Left lobe of liver (tissue), 2 donors: ENCODE measurements at places on chromosomes 13 and 19. TPM values are rescaled to one million over a fixed set of nuclear protein-coding genes. Genes with fewer than 3 reads are reported as not detected.
A peak's percentile ranks its signal among the peaks of the same experiment; 100 is the strongest.

GRCh38 chr13:105052711-105053110 lies 1482.8 kb downstream of the EFNB2 start:
- no peak for DNase-seq

ZNF763 gene
- total RNA-seq, result 0.25 TPM

DNA sequence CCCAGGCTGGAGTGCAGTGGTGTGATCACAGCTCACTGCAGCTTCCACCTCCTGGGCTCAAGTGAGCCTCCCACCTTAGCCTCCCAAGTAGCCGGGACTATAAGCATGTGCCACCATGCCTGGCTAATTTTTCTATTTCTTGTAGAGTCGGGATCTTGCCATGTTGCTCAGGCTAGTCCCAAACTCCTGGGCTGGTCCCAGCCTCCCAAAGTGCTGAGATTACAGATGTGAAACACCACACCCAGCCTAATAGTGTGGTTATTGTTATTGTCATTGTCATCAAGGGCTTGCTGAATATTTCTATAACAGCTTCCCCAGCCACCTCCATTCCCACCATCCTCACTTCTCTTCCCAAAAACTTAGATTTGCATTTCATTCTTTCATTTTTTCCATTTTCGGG lies 2.8 kb downstream of the OR2Z1 start:
- DNase-seq, result no peak

DNA sequence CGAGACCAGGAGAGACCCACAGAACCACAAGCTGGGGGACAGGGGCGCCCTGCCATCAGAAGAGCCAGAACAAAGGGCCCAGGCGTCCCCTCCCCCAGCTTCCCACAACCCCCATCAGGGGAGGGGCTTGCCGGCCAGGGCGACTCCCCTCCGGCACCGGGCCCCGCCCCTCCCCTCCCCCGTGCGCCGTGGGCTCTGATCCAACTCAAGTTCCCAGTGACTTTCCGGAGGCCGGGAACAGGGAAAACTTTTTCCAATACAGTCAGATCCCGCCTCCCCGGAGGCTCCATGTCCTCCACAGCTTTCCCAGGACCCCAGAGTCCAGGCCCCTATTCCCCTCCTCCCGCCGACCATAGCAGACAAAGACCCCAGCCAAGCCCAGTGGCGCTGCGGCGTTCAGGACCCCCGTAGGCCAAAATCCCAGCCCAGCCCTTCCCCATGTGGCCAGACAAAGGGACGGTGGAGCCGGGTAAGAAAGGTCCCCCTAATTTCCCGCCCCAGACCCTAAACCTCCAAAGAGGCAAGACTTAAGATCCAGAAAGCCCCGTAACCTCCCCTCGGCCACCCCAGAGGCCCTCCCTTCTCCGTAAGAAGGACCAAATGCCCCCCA lies 673 bp downstream of the TEAD2 start:
- DNase-seq, result peak; percentile 76

GRCh38 chr19:49469828-49470614 lies 4.0 kb upstream of the FLT3LG start:
- no peak for DNase-seq

- DNase-seq, result no peak
Measured at GRCh38 chr13:19634256-19634740, 839 bp downstream of the MPHOSPH8 start.

- no peak for DNase-seq
Measured at GRCh38 chr19:35045667-35046300, 4.3 kb downstream of the HPN start.

DNA sequence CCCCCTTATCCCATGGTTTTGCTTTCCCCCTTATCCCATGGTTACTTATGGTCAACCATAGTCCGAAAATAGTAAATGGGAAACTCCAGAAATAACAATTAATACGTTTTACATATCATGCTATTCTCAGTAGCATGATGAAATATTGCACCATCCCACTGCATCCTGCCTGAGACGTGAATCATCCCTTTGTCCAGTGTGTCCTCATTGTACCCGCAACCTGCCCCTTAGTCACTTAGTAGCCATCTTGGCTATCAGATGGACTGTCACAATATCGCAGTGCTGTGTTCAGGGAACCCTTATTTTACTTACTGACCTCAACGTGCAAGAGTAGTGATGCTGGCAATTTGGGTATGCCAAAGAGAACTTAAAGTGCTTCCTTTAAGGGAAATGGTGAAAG lies 10.5 kb upstream of the NBEA start:
- DNase-seq, result no peak

GRCh38 chr13:30477346-30478195 lies 11.8 kb upstream of the HMGB1 start:
- DNase-seq, result no peak

CEACAM8 gene
- total RNA-seq, result 0.33 TPM

- DNase-seq, result no peak
Measured at GRCh38 chr13:71054358-71054757, 812.6 kb downstream of the DACH1 start.

DNA sequence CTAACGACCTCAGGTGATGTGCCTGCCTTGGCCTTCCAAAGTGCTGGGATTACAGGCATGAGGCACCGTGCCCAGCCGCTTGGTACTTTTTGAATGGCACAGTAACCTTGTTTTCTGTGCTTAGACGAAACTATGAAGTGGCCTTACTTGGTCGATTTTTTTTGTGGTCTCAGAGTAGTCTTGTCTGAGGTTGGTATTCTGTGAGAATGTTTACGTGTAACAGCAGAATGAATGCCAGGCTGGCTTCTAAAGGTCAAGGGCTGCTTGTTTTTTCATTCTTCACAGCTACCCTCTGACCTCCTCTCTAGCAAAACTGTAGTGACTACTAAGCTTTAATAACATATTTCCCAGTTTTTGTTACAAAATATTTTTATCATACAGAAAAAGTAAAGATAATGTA lies 313.3 kb downstream of the GPC6 start:
- DNase-seq, result no peak

C19orf67 gene
- total RNA-seq, result not detected

DNA sequence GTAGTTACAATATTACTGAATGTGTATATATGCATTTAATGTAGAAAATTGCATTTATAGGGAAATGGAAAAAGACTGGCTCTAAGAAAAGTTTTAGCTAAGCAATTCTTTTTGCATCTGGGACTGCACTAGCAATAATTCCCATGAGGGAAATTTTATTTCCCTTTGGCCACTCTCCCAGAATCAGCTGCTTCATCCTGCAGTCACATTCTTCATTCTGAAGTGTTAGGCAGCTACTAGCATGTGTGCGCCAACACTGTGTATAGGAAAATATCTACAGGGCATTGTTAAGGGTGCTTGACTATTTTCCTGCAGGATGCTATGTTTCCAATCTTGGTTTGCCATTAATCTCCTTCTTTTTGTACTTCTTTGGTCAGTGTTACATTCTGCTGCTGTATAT lies 312.8 kb upstream of the PCDH20 start:
- no peak for DNase-seq

DNA sequence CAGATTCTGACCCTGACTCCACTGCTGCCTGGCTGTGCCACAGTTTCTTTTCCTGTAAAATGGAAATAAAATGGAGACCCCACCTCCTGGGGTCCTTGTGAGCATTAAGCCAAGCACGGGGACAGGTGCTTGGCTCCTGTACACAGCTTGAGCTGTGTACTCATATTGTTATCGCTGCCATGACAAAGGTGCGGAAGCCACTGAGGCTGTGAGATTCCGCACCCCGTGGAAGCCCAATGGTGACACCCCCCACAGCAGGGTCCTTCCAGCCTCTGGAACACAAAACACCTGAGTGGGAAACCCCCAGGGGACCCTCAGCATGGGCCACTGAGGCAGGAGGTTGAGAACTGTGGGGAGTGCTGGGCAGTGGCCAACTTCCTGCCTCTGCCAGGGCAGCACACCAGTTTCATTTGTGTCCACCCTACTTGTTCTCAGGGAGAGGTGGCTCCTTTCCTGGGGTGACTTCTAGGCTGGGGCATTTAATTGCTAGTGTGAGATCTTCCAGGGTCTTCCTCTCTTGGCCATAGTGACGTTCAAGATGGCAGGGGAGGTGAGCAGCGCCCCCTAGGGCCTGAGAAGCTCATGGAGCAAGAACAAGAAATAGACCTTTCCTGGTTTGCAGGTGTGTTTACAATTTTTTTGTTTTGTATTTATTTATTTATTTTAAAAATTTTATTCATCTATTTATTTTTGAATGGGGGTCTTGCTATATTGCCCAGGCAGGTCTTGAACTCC lies 5.4 kb upstream of the JSRP1 start:
- DNase-seq, result no peak

APOC4 gene
- 297 TPM for total RNA-seq

- no peak for DNase-seq
Measured at GRCh38 chr19:3024509-3024869, 4.6 kb downstream of the TLE2 start.

DNA sequence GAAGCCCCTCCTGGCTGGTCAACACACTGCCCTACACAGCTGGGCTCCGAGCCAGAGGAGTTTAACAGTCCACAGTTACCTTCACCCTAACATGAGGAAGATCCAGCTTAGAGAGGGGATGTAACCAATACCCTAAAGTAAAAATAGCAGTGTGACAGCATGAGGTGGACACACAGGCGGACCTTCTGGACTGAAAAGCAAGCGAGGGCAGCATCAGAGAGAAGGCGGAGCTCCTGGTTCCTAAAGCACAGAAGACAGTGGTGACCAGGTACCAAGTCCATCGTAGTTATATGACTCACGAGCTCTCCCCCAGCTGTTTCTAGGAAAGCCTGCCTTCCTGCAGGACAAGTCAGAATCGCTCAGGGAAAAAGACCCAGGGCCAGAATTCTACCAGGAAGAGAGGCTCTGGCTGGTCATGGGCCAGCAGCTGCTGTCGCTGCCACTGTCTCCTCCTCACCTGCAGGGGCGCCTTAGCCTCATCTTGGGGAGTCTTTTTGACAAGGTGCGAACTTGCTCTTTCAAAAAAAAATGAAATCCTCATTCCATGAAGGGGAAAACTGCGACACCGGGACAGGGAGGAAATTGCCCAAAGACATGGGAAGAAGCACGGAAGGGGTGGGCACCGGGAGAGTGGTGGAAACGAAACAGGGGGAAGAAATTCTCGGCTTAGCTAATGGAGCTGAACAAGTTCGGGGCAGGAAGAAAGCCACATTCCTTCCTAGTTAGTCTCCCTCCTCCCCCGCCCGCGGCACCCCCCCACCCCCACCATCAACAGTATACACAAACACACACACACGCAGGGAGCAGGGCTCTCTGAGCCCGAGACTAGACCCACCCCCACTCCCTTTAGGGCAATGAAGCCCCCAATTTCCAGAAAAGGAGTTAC lies 1.7 kb downstream of the ELL start:
- peak; percentile 75 for DNase-seq

- DNase-seq, result no peak
Measured at GRCh38 chr19:28841531-28841930, 371.4 kb downstream of the UQCRFS1 start.

DCT gene
- total RNA-seq, result 0.30 TPM

KLK2 gene
- not detected for total RNA-seq

SYT5 gene
- total RNA-seq, result 0.20 TPM

DNA sequence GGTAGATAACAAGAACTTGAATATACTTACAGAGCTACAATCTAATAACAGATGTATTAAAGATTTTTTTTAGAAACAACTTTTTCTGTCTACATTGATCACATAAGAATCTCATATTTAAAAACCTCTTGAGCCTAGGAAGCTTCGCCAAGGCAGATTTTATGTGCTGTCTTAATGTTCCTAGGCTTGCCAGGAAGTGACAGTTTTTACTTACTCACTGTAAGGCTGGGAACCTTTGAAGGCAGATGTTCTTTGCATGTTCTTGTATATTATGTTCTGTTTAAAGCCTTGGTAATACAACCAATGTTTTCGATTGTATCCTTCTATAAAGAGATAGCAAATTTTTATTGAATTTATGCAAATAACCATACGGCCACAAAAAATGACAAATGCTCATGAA lies 492.7 kb downstream of the GPC5 start:
- DNase-seq, result no peak

- no peak for DNase-seq
Measured at GRCh38 chr19:9060564-9061340, 26.1 kb upstream of the OR1M1 start.

ZNF253 gene
- 4.7 TPM for total RNA-seq

GRCh38 chr19:16078759-16079707 lies 2.7 kb downstream of the TPM4 start:
- DNase-seq, result no peak

- DNase-seq, result no peak
Measured at GRCh38 chr13:66071608-66072007, 1158.5 kb downstream of the PCDH9 start.

TMEM238 gene
- 26.6 TPM for total RNA-seq

ZNF729 gene
- total RNA-seq, result not detected

N4BP2L1 gene
- total RNA-seq, result 45.9 TPM

AKT2 gene
- total RNA-seq, result 140 TPM

DNA sequence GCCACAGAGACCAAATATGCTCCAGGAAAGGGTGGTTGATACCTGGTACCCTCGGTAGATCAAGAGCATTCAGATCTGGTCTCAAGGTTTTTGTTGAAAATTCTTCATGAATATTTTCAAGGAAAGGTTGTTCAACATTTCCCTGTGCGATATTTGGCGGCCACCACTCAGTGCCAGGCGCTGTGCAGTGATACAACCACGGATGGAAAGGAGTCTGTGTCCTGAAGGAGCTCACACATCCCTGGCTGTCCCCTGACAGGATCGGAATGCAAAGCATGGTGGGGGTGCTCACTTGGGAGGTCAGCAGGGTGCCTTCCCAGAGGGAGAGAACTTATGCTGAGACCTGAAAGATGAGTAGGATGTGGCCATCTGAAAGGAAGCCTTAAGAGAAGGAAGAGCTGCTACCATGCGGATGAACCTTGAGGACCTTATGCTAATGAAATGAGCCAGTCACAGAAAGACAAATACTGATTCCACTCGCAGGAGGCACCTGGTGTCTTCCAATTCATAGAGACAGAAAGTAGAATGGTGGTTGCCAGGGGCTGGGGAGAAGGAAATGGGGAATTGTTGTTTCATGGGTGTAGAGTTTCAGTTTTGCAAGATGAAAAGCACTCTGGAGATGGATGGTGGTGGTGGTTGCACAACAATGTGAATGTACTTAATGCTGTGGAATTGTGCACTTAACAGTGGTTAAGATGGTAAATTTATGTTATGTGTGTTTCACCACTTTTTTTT lies 41.6 kb downstream of the HSPH1 start:
- no peak for DNase-seq

GRCh38 chr13:106477303-106477702 lies 58.2 kb downstream of the EFNB2 start:
- no peak for DNase-seq

RHPN2 gene
- 9.9 TPM for total RNA-seq

- DNase-seq, result no peak
Measured at GRCh38 chr13:112895521-112896465, 73.2 kb upstream of the MCF2L start.

- DNase-seq, result no peak
Measured at GRCh38 chr19:21439201-21439751, 42.3 kb downstream of the ZNF493 start.

- DNase-seq, result no peak
Measured at GRCh38 chr13:71576571-71576970, 290.4 kb downstream of the DACH1 start.

GRCh38 chr19:57850553-57851017 lies 926 bp downstream of the ZNF587 start:
- DNase-seq, result no peak
